COR-L47 (cell line): ENCODE measurements at places on chromosomes 1 and 21.
A peak's percentile ranks its signal among the peaks of the same experiment; 100 is the strongest.

- no peak for DNase-seq
Measured at GRCh38 chr1:163171826-163172225, 30.9 kb downstream of the RGS5 start.

DNA sequence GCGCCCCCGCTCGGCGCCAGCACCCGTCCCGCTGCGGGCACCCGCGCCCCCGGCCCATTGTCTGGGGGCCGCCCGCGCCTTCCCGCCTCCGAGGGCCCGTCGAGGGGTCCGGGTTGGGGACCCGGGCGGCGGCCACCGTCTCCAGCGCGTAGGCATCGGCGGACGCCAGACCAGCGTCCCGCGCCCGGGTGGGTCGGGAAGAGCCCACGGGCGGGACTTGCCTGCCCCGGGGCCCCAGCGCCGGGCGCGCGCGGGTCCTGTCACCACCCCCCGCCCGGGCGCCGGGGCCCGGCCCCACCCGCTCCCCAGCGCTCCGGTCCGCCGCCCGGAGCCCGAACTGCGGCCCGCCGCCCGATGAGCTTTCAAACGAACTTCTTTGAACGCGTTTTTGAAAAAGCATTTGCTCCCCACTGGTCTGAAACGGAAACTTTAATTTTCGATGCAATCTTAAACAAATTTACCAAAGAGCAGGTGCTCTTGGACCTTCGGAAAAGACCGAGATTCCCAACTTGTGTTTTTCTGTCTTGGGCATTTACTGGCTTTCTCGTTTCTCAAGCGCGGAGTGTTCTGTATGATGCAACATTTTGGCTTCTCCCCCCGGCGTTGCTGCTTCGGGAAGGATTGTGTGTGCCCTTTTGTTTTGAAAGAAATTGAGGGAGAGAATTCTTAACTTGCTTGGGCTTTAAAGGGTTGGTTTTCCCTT, 615 bp downstream of the CLIC4 start:
- DNase-seq = peak; percentile 21

DNA sequence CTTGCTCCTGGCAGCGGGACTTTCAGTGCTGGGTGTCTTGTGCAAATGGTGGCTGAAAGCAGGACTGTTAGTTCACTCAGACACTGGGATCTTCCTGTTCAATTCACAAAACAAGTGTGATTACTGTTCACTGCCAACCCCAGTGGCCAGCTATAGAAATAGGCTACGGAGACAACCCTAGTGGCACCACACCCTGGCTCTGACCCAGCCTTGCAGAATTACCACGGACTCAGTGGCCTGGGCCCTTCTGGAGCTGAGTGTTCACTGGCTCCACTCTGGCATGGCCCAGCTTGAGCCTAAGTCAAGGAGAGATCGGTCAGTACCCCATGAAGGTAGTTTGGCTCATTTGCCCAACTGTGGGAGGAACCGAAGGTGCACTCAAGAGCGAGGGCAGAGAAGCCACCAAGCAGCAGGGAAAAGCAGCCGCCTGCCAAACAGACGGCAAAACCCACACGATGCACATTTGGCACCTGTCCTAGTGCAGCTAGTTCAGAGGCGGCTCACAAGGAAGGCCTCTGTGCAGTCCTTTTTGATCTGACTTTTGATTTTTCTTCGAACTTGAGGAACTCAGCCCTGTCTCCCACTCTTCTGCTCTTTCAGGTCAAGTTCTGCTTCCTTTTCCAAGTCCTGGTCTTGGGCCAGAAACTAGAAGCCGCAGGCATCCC, 5.9 kb downstream of the KIAA2013 start:
- DNase-seq = no peak

- no peak for DNase-seq
Measured at GRCh38 chr1:153774026-153774595, 1.1 kb upstream of the SLC27A3 start.

DNA sequence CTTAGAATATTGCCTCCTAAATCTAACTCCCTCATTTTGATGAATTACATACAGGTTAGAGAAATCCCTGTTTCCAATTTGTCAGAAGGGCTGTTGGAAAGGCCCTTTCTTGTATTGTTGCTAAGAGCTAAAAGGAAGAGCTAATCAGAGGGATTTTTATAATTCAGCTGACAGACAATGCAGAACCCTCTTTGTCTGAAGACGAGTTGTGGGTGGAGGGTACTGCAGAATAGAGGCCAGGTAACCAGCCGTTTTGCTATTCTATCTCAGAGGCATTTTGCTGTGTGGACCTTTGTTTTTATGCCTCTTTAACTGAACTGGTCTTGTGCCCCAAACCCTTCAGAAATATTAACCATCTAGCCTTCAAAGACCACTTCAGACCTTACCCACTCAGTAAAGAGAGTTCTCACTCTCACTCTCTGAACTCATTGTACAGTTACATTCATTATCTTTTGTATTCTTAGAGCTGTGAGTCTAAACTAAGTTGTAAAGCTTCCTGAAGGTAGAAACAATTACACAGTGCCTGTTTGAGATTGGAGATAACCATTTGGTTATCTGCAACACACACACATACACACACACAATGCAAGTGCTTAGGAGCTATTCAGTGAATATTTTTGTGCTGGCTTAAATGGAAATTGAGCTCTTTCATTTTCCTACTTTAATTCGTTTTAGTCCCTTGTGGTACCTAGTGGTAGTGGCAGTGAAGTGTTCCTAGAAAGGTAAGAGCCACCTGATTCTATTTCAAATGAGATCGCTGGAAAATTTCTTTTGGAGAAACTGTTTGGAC, 19.7 kb downstream of the KPNA6 start:
- DNase-seq = no peak

- no peak for DNase-seq
Measured at GRCh38 chr1:212520299-212520698, 87.6 kb downstream of the NENF start.

GRCh38 chr21:33769057-33769456, 126.8 kb downstream of the ITSN1 start:
- DNase-seq = no peak

DNA sequence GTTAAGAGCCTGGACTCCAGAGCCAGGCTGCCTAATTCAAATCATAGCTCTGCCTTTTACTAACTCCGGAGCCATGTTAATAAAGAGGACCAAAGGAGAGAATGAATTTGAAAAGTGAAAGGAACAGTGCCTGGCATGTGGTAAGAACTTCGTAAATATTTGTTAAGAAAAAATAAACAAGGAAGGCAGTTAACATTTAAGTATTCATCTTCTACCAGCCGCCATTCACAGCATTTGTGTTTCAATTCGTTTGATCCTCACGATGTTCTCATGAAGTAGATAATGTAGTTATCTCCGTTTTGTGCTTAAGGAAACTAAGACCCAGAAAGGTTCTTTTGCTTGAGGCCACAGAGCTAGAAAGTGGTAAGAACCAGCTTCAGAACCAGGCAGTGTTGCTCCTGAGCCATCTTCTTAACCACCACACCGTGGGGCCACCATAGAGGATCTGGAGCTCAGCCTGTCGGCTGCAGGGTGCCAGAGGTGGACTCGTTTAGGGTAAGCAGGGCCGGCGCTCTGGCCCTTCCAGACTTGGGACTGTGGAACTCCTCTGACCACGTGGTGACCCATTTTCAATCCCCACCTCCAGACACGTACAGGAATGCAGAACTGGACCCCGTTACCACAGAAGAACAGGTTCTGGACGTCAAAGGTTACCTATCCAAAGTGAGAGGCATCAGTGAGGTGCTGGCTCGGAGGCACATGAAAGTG, 11.9 kb downstream of the MFN2 start:
- no peak for DNase-seq

GRCh38 chr1:222047366-222047765, 305.5 kb upstream of the DUSP10 start:
- DNase-seq = no peak

GRCh38 chr21:25107708-25108107, 499.6 kb downstream of the MRPL39 start:
- DNase-seq = no peak

DNA sequence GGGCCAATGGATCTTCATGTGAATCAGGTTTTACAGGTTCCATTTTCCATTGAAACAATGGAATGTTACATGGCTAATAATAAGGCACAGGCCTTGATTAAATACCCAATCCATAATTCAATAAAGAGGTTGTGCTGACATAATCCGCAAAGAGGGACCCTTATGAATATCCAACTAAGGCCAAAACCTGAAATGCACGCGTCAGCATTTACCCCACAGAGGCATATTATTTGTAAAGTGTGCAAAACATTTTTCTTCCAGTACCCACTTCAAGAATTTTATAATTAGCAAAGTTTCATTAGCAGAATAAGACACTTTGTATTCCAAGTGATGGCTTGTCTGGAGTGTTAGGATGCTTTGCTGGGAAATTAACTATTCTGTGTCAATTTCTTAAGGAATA, 220.6 kb upstream of the C8B start:
- DNase-seq = no peak

DNA sequence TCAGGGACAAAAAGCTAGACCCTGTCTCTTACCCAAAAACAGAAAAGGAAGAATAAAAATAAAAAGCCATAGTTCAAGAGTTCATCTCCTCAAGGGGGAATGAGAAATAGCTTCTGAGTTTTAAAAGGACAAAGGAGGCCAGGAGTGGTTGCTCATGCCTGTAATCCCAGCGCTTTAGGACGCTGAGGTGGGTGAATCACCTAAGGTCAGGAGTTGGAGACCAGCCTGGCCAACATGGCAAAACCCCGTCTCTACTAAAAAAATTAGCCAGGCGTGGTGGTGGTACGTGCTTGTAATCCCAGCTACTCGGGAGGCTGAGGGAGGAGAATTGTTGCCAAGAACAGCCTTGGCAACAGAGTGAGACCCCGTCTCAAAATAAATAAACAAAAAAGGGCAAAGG, 38.6 kb upstream of the CPLANE2 start:
- DNase-seq = no peak

GRCh38 chr1:200988693-200989092, 34.8 kb downstream of the KIF21B start:
- no peak for DNase-seq

- DNase-seq = no peak
Measured at GRCh38 chr1:160264795-160265307, 2.5 kb upstream of the DCAF8 start.
